ENCODE measurements at places on chromosomes 6 and 20. TPM values are rescaled to one million over a fixed set of nuclear protein-coding genes. Genes with fewer than 3 reads are reported as not detected.

Gene ANKRD6
- total RNA-seq, result 3.6 TPM

Gene EMILIN3
- 0.17 TPM for total RNA-seq

Gene SLC35D3
- not detected for total RNA-seq

Gene SOX18
- total RNA-seq, result not detected

Gene TBP
- 7.8 TPM for total RNA-seq

Gene PRL
- not detected for total RNA-seq

Gene AP5S1
- 17.8 TPM for total RNA-seq

Gene TCP11
- 0.51 TPM for total RNA-seq

Gene ZMYND8
- total RNA-seq, result 7.4 TPM

Gene PHF10
- total RNA-seq, result 15.7 TPM

Gene MUCL3
- total RNA-seq, result not detected

Gene RIPPLY2
- not detected for total RNA-seq

Gene MOG
- not detected for total RNA-seq

Gene RPL7L1
- total RNA-seq, result 108 TPM

Gene RNF217
- total RNA-seq, result 13.2 TPM

Gene TREM2
- under 0.01 TPM for total RNA-seq

Gene PRSS35
- 6.8 TPM for total RNA-seq

Gene PHF1
- total RNA-seq, result 24.4 TPM

Gene STMN3
- 16.4 TPM for total RNA-seq

Gene PBOV1
- not detected for total RNA-seq

Gene ETV7
- total RNA-seq, result 1.0 TPM

Gene C6orf163
- 1.8 TPM for total RNA-seq

Gene SPINT3
- total RNA-seq, result not detected

Gene NRSN1
- total RNA-seq, result not detected

Gene DTNBP1
- total RNA-seq, result 9.9 TPM

Gene KCNK16
- not detected for total RNA-seq

Gene TRIM10
- total RNA-seq, result not detected

Gene SRSF12
- total RNA-seq, result 0.33 TPM

Gene TRIM31
- total RNA-seq, result not detected

Gene RIPOR2
- total RNA-seq, result 0.51 TPM

Gene SLA2
- not detected for total RNA-seq

Gene ASIP
- not detected for total RNA-seq

Gene TAGAP
- total RNA-seq, result not detected

Gene TNXB
- total RNA-seq, result 63.9 TPM

Gene SLCO4A1
- 0.50 TPM for total RNA-seq

Gene RAD21L1
- total RNA-seq, result not detected

Gene MYB
- total RNA-seq, result under 0.01 TPM

Gene CLIC5
- not detected for total RNA-seq

Gene SLC2A10
- 42.1 TPM for total RNA-seq

Gene CALHM6
- 0.33 TPM for total RNA-seq

Gene VGLL2
- not detected for total RNA-seq

Gene CCN5
- 21.1 TPM for total RNA-seq

Gene PRICKLE4
- 0.26 TPM for total RNA-seq

Gene LAMA5
- 81.6 TPM for total RNA-seq

Gene RAET1E
- total RNA-seq, result 1.5 TPM

Gene SMOC2
- under 0.01 TPM for total RNA-seq

Gene NOTCH4
- 0.77 TPM for total RNA-seq

Gene OPN5
- total RNA-seq, result not detected

Gene IRF4
- under 0.01 TPM for total RNA-seq

Gene OR12D3
- not detected for total RNA-seq

Gene HCRTR2
- total RNA-seq, result not detected

Gene LZTS3
- 6.1 TPM for total RNA-seq

Gene GATA5
- total RNA-seq, result 0.26 TPM

Gene VEGFA
- total RNA-seq, result 150 TPM

Gene EPHA7
- under 0.01 TPM for total RNA-seq

Gene PSORS1C1
- total RNA-seq, result 0.66 TPM

Gene CST2
- not detected for total RNA-seq

Gene FHL5
- total RNA-seq, result not detected

Gene CLDN20
- not detected for total RNA-seq

All from fibroblast of lung (primary cell).